ENCODE measurements at places on chromosomes 4 and X.

- no peak for DNase-seq
Measured at GRCh38 chrX:149704664-149705063, 7.2 kb upstream of the MAGEA11 start.

DNA sequence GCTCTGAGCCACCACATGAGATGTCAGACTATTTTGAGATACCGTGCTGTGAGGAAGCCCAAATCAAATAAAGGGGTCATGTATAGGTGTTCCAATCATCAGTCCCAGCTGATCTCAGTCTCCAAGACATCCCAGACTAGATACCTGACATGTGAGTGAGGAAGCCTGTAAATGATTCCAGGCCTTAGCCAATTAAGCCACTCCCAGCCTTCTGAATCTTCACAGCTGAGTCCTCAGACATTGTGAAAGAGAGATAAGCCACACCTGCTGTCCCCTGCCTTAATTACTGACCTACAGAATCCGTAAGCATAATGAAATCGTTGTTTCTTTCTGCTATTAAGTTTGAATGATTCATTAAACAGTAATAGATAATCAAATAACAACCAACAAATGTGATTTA lies 671.4 kb downstream of the ZNF674 start:
- no peak for DNase-seq

DNA sequence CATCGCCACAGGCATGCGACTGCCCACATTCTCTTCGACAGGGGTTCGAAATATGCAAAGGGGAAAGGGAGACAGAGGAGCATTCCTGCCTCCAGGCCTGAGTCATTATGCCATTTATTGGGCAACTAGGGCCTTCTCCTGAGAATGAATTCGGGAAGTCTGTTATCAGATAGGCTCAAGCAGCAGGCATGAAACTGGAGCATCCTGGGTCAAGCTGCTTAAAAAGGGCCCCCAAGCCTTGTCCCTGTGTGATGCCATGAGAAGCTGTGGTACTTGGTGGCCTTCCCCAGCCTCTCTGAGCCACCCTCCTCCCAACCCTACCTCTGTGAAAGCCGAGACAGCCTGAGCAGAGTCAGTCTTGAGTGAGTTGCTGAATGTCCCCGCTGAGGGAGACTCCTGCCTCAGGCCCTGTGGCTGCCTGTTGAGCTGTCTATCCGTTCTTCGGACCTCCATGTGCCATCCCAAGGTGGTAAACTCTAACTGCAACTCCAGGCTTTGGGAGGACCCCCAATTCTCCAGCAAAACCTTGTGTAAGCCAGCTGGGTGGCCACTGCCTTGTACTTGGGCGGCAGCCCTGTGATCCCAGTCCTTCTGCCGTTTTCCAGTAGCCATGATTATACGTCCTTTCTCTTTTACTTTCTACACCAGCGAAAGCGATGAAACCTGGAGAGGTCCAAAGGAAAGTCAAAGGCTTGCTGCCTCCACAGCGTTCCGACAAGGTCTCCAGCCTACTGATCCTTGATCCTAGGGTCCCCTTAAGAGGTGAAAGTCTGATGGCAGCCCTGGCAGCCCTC lies 37.7 kb downstream of the NBDY start:
- DNase-seq = no peak

- no peak for DNase-seq
Measured at GRCh38 chrX:71056867-71057266, 11.3 kb downstream of the SNX12 start.

GRCh38 chr4:20264688-20265087 lies 13.0 kb downstream of the SLIT2 start:
- no peak for DNase-seq
